ENCODE measurements at places on chromosomes 7 and 10.

GRCh38 chr10:132444877-132445351 lies 47.9 kb downstream of the PWWP2B start:
- DNase-seq = peak; percentile 57

DNA sequence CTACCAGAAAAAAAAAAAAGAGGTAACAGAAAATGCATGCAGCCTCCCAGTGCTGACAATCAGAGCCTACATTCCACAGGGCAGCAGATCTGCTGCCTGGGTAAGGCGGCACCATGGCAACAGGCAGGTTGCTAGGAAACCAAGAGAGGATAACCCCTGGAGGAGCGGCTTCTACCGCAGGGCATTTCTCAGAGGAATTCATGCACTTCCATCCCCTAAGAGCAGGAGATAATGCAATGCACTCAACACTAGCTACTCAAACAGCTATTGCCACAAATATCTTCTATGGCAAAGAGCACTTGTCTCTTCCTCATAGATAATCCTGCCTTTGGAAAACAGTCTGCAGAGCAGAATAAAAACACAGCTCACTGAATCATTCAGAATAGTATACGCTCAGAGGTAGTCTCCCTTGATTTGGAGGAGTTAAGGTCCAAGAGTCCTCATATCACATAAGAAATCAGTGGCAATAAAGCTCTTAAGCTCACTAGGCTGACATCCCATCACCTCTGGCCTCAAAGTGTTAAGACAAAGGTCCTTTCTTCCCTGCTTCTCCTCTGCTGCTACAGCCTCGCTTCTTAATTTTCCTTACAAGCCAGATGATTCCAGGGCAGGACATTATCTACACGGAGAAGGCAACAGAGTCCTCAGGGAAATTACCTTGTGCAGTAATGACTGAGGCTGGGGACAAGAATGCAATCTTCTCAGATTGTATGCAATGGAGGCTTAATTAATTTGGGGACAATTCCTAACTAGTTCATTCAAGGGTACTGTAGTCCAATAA lies 10.7 kb downstream of the PSAP start:
- peak; percentile 98 for DNase-seq

- DNase-seq = no peak
Observed at GRCh38 chr10:6170638-6171037, 32.1 kb upstream of the PFKFB3 start.

DNA sequence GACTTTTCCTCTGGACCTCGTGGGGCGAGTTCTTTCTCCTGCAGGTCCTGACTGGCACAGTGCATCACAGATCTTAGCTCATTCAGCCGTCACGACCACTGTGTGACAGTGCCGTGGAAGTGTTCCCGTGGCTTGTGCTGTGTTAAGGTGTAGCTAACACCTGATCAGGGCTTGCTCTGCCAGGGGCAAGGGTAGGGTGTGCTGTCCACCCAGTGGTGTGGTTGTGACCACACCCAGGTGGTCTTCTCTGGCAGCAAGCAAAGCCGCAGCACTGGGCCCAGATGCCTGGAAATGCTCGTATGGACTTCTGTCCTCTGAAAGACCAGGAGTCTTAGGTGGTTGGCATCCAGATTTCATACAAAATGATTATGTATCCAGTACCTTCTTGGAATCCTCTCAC lies 86.2 kb downstream of the GLRX3 start:
- no peak for DNase-seq

DNA sequence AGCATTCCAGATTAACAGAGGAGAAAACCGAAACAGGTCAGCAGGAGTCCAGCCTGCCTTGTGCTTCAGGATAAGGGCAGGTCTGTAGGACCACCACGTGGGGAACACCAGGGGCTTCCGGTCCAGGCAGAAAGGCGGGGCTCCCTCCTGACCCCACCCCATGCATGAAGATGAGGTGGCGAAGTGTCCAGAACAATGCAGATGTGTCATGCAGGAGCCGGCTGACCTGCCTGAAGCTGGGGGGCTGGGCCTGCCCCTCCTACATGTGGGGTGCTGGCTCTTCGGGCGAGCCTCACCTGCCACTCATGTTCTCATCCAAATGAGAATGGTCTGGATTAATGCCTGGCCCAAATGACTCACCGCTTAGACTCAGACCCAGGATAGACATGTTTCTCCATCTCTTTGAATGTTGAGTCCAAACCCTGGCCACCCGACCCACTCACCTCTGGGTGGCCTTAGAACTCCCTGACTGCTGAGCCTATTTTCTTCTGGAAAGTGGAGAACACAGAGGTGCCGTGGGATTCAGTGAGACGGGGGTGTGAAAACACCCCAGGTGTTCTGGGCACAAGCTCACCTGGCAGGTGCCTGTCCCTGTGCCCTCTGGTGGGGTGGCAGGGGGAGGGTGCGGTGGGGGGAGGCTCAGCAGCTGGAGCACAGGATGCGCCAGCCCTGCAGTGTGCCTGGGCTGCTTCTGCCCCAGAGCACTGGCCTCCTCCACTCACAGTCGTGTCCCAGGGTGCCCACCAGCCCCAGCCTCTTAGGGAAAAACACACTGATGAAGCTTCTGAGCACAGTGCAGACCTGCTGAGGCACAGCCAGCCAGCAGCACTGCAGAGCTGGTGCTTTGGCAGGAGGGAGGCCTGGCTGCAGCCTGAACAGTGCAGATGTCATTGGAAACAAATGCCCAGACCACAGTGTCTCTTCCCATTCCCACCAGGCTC lies 55.2 kb upstream of the GDF10 start:
- DNase-seq = no peak

- DNase-seq = peak; percentile 66
Observed at GRCh38 chr10:51786684-51787035, 87.3 kb upstream of the CSTF2T start.

GRCh38 chr7:329691-330281 lies 39.8 kb downstream of the FOXL3 start:
- DNase-seq = no peak

- DNase-seq = no peak
Observed at GRCh38 chr10:4699950-4700730, 125.9 kb upstream of the AKR1E2 start.

DNA sequence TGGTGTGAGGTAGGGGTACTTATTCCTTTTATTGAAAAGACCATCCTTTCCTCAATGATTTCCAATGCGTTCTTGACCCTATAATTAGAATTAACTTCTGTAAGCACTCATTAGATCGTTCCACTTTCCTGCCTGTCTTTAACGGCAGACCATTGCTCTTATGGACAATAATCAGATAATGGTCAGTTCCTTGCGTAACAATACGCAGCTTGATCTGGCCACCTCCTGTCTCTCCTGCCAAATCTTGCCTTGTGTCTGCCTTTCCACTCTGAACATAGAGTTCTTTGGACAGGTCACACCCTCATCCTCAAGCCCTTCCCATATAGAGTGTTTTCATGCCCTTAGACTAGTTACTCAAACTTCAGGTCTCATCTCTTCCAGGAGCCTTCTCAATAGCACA lies 2.4 kb upstream of the WIPI2 start:
- no peak for DNase-seq

- DNase-seq = peak; percentile 4
Observed at GRCh38 chr7:66211429-66211828, 6.3 kb downstream of the TPST1 start.

- DNase-seq = no peak
Observed at GRCh38 chr7:107041097-107041496, 3.4 kb upstream of the PRKAR2B start.

GRCh38 chr10:119253433-119254174 lies 46.2 kb downstream of the GRK5 start:
- DNase-seq = peak; percentile 96

DNA sequence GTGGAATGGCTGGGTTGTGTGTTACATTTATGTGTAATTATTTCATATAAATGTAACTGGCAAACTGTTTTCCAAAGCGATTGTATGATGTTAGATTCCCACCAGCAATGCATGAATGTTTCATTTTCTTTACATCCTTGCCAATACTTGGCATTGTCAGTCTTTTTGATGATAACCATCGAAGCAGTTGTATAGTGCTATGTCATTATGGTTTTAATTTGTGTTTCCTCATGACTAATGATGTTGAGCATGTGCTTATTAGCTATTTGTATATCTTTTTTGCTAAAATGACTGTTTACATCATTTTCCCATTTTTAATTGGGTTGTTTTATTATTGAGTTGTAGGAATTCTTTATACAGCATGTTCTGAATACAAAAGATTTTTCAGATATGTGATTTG lies 22.3 kb downstream of the AHCYL2 start:
- DNase-seq = no peak

- DNase-seq = no peak
Observed at GRCh38 chr10:112809736-112810135, 140.3 kb upstream of the TCF7L2 start.

- no peak for DNase-seq
Observed at GRCh38 chr7:63028376-63029206, 970.1 kb upstream of the ZNF722 start.

DNA sequence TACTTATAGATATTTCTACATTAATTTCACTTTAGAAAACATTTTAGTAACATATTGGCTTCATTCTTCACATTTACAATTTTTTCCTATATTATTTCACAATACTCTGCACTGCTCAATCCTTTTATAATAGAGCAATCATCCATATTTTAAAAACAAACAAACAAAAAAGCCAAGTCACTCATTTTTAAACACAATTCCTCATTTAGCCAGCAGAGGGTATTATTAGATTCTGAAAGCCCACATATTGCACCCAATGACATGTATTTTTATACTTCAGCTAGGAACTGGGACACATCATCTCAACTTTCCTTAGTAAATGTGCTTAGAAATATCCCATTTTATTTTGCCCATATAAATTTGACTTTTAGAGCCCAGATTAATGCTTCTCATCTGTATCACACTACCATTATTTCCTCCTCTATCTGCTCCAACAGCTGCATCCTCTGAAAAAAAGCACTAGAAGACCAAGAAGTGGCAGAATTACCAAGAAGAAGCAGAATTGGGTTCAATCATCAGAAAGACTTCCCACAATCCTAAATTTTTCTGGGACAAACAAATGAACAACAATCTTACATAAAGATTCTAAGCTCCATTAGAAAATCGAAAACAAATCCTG lies 29.5 kb downstream of the CTNNA3 start:
- DNase-seq = peak; percentile 52

GRCh38 chr7:22176791-22177412 lies 180.1 kb downstream of the RAPGEF5 start:
- no peak for DNase-seq

GRCh38 chr10:128147669-128148068 lies 21.4 kb upstream of the MKI67 start:
- peak; percentile 85 for DNase-seq

DNA sequence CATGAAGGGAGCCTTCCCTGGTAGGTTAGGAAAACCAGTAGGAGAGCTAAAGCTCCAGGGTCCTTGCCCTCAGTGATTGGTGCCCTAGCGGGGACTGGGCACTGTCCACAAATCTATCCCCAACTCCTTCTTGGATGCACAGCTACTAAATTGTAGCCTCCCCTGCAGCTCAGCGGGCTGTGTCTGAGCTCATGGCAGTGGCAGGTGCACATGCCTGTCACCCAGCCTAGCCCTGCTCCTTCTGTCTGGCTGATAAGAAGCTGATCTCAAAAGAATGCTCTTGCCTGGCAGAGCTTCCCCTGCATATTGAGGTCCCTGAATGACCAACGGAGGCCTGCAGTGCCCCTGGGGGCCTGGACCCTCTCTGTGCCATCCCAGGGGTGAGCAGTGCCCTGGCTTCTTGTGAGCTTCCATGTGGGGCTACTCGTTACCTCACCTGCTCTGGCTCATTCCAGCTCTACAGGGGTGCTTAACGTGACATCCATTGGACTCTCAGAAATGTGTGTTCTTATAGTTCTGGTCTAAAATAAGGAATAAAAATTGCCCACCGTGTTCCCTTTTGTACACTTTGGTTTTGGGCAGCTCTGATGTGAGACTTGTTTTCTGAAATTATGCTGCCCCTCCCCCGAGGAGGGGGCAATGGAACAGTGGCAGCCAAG lies 59.8 kb upstream of the ANTXRL start:
- DNase-seq = no peak

DNA sequence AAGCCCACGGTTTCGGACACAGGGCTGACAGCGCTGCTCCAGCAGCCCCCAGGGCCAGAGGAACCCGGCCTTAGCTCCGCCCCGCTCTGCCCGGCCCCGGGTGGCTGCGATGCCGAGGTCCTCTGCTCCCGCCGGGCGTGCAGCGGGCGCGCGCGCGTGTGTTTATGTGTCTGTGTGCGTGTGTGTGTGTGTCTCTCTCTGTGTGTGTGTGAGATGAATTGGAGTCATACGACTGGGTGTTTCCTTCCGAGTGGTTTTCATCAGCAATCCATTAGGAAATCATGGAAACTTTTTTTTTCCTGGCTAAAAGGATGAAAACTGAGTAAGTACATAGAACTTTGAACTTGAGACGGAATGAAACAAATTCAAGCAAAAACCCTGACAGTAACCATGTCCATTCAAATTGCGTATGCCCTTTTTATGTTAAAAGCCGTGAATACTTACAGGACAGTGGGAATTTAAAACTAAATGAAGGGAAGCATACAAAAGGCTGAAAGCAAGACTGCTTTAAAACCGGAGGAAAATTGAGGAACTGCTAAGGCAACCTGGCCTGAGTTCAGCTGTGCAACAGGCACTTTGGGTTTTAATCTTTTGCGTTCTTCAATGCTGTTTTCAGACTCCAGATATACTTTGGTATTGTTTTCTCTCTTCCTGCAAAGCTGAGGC lies at the start of gene CPED1:
Gene CPED1, plus strand, starts transcription at position 121 of the 666 bp plus-strand sequence. CDS start 911 bp downstream, outside the sequence.
- DNase-seq = peak; percentile 69

DNA sequence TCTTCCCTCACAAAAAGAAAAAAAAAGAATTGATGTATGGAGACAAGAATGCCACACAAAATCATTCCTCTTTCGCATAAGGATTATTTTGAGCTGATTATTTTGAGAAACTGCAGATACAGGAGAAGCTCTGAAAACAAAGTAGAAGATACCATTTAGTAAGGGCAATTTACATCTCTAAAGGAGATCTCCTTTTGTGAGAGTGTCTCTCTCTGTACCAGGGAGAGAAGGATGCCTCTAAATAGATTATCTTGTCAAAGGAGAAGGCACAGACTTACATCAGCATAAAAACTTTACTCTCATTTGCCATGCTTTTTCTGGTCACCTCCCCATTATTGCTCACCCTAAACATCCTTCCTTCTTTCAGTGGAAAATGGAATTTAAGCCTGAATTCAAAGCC lies 747.9 kb upstream of the COBL start:
- DNase-seq = no peak

DNA sequence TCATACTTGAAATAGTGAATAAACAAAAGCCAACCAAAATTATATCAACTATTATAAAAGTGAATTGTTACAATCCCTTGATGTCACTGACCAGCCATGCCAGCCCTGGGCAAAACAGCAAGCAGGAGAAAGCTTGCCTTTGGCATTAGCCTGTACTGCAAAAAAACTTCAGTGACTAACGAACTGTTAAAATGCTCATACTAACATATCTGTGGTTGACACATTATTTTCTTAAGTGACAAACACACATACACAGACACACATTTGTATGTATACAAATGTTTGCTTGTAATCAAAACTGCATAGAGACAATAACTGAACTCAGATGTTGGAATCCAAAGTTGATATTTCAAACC lies 29.5 kb downstream of the CHCHD3 start:
- DNase-seq = peak; percentile 18

GRCh38 chr10:5812283-5813090 lies 747 bp downstream of the GDI2 start:
- DNase-seq = peak; percentile 33

GRCh38 chr10:58821752-58822056 lies 309.0 kb downstream of the BICC1 start:
- DNase-seq = no peak

All from fibroblast of skin of back (primary cell).